HFF-Myc (cell line): ENCODE measurements at places on chromosomes 6 and 20.

DNA sequence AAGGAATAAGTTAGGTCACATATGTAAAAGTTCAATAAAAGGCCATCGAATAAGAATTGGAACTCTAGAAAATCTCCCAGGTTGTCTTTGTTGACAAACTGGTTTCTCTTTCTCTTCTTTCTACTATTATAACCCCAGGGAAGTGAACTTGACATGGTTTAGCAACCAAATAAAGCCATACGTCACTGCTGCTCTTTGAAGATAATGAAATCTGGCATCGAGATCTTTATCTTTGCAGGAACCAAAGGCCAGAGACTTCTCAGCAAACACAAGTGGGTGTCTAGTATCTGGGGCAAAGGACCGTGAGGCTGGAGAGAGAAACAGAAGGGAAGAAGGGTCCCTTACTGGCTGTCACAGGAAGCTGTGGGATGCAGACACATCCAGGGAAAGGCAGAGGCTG lies 286.7 kb upstream of the CDYL start:
- DNase-seq: no peak

- DNase-seq: no peak
Measured at GRCh38 chr6:54879188-54879985, 32.8 kb downstream of the FAM83B start.

DNA sequence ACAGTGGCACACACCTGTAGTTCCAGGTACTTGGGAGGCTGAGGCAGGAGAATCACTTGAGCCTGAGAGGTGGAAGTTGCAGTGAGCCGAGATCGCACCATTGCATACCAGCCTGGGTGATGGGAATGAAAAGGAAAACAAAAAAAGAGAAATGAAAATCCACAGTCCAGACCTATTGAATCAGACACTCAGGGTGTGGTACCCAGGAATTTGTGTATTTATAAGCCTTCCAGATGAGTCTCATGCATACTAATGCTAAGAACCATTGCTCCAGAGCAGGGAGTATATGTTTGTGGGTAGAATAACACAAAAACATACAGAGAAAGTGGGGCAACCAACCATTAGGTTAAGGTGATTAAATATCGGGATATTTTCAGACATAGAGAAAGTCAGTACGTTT lies 36.1 kb upstream of the PLCB4 start:
- DNase-seq: no peak

DNA sequence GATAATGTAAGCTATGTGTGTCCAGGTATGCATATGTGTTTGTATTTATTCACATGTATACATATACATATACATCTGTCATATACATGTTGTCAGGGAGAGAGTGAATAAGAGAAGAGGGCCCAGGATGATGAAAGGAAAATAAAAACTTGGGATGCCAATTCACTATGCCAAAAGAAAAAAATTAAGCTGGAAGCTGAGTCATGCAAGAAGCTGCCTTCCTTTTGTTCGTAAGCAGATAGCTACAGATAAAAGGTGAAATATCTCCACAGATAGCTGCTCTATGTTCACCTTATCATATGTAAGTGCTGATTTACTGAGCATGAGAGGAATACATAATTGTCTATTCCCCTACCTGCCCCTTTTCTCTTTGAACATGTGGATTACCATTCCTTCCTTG lies 579.9 kb downstream of the EPM2A start:
- no peak for DNase-seq

DNA sequence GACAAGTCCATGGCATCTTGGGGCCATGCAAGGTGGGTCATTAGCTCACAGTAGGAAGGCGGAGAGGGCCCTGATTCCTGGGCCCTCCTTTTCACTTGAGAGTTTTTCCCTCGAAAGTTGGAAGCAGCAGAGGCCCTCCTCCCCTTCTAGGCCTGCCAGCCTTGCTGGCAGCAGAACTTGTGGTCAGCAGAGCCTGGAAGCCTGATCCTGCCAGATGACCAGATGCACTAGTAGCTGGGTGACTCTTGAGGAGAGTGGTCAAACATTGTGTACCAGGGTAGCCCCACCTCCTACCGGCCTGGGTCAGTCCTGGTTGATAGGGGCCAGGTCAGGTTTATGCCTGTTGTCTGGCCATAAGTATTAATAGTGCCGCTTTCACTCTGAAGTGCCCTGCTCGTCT lies 3.8 kb upstream of the HMGA1 start:
- no peak for DNase-seq

- DNase-seq: no peak
Measured at GRCh38 chr6:43052842-43053544, 658 bp downstream of the CUL7 start.

DNA sequence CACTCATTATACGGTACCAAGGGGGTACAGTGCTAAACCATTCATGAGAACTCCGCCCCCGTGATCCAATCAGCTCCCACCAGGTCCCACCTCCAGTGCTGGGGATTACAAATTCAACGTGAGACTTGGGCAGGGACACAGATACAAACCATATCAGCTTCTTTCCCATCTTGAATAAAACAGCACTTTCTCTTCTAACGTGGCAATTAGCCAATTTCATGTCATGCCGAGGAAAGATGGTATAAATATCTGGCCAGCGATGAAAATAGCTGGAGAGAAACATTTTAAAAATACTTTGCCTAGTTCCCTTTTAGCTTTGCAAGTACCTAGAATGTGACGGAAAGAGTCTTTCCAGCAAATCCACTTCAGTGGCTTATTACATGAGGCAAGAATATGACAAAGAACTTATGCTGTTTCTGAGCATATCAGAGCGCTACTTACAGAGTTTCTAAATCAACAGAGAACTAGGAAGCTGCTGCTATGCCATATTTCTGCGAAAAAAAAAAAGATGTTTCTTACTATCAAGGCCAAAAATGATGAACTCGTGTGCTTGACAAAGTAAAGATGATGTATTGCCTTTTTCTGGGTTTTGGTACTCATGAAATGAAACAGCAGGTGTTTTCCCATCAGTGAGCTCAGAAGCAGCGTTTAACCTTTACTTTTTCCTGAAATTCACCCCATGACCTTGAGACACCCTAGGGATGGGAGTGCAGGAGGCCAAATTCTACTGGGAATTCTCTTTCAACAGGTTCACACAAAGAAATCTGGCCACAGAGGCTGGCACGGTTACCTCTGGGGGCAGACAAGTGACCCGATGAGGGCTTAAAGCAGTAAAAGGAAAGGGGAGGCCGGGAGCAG lies 37.9 kb downstream of the AGPAT4 start:
- no peak for DNase-seq

DNA sequence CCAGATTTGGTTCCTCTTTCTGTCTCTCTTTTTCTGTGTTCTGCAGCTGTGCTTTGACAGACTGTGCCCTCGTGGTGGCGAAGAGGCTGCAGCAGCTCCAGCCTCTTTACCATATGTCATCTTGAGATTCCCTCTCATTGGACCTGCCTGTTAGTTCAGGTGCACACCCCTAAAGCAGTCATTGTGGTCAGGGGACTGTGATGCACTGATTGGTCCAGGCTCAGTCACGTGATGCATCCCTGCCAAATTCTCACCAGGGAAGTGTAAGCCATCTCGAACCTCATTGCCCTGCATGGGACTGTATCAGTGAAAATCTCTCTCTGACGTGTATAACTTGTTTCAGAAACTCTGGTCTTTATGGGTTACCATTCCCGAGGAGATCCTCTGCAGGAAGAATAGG lies 160.3 kb downstream of the EYA2 start:
- DNase-seq: no peak

GRCh38 chr6:145629478-145629877 lies 105.8 kb downstream of the EPM2A start:
- DNase-seq: no peak

GRCh38 chr6:195861-196360 lies 96.4 kb upstream of the DUSP22 start:
- no peak for DNase-seq

- DNase-seq: peak; percentile 11
Measured at GRCh38 chr6:14333556-14334305, 216.2 kb downstream of the CD83 start.

GRCh38 chr20:60233018-60233630 lies 274.9 kb downstream of the CDH26 start:
- DNase-seq: no peak

DNA sequence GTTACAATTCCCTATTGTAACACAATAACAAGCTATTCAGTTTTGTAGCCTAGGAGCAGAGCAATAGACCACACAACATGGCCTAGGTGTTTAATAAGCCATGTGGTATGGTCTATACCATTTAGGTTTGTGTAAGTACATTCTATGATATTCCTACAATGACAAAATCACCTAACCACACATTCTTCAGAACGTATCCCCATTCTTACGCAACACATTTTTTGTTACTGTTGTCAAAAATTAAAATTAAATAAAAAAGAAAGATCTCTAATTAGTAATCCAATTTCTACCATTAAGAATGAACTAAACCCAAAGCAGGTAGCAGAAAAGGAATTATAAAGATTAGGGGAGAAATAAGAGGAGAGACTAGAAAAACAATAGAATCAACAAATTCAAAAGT lies 44.0 kb downstream of the RANBP9 start:
- DNase-seq: no peak

GRCh38 chr20:47235853-47236638 lies 120.5 kb downstream of the ZMYND8 start:
- DNase-seq: no peak

DNA sequence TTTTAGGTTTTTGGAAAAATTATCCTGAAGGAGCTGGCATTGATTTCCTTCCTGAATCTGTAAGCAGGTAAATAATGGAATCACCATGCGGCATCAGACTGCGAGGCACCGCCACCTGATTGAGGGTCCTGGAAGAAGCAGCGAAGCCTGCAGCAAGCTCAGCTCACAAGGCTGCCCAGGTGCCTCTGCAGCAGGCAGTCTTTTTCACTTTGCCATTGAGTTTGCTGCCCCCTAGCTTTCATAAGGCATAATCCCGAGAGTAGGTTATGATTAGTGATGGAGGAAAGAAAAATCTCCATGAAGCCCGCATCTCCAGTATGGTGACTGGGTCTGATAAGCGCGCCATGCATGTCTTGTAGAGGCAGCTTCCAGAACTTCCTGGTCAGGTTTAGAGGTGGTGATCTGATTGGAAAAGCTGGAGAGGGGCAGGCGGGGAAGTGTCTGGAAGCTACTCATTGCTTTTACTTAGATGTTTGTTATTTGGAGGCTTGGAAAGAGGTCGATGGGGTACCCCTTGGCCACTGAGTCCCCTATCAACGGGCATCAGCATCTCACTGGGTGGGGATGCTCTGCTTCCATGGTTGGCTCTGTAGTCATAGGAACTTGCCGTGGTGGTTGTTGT lies 26.7 kb downstream of the IYD start:
- peak; percentile 32 for DNase-seq

DNA sequence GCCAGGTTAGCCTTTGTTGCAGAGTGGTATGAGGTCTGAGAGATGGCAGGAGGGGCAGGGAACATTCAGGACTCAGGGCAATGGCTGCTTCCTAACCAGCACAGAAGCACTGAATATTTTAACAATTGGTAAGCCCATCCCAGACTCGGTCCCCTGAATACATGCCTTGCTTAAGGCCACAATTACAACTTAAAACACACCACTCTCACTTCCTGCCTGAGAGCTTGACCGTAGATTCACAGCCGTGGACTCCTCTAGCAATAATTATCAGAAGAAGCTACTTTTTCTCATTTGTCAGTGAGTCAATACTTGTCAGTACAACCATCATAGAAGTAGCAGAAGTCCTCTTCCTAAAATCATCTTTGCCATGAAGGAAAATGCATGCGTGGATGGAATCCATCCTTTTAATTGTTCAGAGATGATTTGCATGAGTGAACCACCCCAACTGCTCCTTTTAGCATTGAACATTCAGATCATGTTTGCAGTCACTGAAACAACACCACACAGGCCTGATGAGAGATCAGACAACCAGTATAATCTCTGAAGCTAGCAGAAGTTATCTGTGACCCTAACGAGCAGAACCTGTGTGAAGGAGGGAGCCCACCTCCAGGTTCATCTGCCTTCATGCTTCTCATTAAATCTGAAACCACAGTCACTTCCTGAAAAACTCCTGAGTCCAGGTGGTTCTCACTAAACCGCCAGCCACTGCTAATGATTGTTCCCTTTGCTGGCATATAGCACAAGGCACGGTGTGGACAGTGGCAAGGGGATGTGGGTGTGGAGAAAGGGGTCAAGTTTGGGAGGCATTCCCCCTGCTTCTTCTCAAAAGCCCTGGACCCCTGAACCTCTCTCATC lies 333.9 kb upstream of the CNR1 start:
- DNase-seq: no peak

DNA sequence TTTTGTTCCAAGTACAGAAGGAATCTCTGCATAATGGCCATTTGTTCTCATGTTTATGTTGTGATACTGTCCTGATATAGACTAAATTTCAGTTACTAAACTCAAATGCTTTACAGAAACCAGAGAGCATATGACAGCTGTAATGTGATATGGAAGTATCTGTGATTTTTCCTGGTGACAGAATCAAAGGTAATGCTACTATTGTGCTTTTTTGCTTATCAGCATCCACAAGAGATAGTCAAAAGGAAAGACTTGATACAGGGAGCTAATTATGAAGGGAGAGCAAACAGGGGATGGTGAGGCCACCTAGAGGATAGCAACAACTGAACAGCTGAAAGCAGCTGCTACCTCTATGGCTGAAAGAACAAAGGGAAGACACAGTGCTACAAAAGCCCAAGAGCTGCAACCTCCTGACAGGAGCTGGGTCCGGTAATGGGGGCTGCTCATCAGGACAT lies 181.4 kb downstream of the PHF3 start:
- DNase-seq: no peak

GRCh38 chr6:15512126-15512525 lies 150.7 kb downstream of the DTNBP1 start:
- no peak for DNase-seq

DNA sequence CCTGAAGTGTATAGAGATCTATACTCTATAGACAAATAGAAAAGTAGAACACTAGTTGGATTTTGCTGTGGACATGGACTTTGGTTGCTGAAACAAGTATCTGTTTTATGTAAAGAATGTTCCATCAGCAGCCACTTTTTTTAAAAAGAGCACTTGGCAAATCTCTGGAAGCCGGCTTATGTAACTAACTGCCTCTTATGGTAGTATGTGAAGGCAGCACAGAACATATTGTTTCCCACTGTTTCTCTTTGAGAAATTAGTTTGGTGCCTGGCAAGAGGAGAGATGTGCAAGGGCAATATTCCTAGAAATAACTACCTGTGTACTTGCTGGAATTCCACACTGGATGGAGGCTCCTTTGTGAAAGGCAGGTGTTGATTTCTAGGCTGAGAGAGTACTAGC lies 242.3 kb upstream of the PREP start:
- no peak for DNase-seq

- DNase-seq: no peak
Measured at GRCh38 chr20:21272679-21273078, 30.5 kb upstream of the XRN2 start.

GRCh38 chr6:140782941-140783340 lies 1349.8 kb upstream of the GJE1 start:
- no peak for DNase-seq

GRCh38 chr6:85078058-85078457 lies 313.7 kb upstream of the TBX18 start:
- peak; percentile 73 for DNase-seq

DNA sequence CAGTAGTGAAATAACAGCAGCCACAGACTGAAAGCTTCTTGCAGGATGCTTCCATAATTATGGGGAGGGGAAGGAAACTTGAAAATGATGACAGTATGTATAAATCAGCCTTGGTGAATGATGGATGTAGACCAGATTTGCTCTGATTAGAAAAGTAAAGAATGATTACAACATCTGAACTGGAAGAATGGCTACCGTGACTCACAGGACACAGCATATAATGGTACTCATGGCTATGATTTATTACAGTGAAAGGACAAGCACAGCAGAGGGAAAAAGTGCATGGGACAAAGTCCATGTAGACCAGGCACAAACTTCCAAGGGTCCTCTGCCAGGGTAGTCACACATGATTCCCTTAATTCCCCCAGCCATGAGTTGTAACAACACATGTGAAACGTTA lies 70.7 kb upstream of the POPDC3 start:
- no peak for DNase-seq

GRCh38 chr6:21357262-21357661 lies 236.3 kb upstream of the SOX4 start:
- no peak for DNase-seq
